Daoy (cell line): ENCODE measurements at places on chromosomes 6 and 20. TPM values are rescaled to one million over a fixed set of nuclear protein-coding genes. Genes with fewer than 3 reads are reported as not detected.
A peak's percentile ranks its signal among the peaks of the same experiment; 100 is the strongest.

- DNase-seq = no peak
Observed at GRCh38 chr6:40585223-40585622, 1.9 kb downstream of the LRFN2 start.

GRCh38 chr6:51479296-51479695 lies 608.1 kb downstream of the PKHD1 start:
- DNase-seq = no peak

- DNase-seq = no peak
Observed at GRCh38 chr20:46573234-46573633, 22.8 kb upstream of the OCSTAMP start.

DNA sequence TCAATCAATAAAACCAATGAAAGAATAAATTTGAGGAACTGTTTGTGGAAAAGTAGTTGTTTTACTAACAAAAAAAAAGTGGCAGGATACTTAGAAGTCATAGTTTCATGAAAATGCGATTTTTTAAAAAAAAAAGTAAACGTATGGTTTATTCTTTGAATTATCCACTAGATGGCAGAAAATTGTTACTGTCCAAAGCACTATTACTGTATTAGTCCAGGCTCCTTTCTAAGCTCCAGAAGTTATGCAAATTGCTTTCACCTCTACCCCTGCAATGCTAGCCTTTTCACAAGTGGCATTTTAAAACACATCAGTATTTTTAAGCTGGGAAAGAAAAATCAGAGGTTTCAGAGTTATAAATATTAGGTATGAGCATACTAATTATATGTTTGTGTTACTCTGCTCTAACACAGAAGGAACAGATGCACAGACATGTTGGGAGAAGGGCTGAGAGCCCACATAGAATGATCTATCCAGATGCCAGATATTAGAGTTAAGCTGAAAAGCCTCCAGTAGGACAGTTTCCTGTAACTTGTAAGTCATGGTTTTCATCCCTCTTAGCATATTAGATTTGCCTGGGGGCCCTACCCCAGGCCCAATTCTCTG lies 63.9 kb downstream of the FHL5 start:
- DNase-seq = no peak

DNA sequence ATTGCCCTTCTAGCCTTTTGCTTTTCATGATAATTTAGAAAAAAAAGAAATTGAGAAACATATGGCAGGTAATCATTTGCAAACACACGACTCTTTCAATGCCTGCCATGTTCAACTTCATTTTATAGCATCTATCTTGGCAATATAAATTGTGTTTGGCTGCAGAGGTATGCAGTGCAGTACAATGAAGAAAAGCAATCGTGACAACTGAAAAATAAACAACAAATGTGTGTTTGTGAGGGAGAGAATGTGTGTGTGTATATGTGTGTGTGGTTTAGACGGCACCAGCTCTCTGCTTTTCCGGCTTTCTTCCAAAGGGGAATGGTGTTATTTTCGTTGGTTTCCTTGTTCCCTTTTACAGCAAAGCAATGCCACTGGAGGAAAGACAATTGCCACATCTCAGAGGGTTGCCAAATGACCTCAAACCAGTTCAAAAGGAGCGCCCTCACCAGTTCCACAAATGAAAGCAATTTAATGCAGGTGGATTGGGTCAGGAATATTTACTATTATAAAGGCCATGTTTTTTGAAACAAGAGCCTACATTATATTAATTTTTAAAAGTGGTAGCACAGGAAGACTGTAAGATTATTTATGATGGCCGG lies 587.2 kb downstream of the PRKN start:
- DNase-seq = no peak

DNA sequence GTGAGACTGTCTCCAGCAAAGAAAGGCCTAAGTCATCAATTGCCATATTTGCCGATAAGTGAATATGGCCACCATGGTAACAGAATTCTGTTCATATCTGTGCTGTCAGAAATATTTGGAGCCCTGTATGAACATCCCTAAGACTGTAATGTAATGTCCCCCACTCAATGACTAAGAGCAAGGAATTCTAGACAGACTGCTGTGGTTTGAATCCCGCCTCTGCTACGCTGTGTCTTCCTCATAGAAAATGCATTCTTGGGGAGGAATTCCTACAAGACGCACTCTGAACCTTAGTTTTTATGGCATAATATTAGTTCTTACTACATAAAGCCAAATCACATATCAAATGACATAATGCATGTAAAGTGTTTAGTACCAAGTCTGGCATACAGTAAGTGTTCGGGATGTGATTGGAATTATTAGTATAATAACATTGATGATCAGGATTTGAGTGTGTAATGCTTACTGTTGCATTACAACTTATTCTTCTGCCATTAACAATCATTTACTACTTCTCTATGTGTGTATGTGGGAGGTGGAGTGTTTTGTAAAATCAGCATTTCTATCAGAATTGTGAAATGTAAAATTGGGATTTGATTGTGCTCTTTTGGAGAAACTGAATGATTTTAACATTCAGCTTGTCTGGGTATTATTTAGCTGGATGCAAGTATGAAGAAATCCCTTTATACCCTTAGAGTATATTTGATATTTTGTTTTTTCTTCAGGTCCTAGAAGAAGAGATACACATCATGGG lies 103.0 kb downstream of the OLIG3 start:
- DNase-seq = no peak

- peak; percentile 61 for DNase-seq
Observed at GRCh38 chr6:12472601-12473038, 182.5 kb downstream of the EDN1 start.

DNA sequence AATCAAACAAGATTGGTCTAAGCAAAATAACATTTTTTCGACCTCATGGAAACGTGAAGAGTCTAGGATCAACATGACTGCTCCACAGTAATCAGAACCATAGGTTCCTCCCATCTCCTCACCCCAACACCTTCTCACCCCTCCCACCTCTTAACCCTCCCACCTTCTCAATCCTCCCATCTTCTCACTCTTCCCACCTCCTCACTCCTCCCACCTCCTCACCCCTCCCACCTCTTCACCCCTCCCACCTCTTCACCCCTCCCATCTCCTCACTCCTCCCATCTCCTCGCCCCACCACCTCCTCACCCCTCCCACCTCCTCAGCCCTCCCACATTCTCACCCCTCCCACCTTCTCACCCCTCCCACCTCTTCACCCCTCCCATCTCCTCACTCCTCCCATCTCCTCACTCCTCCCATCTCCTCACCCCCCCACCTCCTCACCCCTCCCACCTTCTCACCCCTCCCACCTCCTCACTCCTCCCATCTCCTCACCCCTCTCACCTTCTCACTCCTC lies 567.4 kb downstream of the C6orf118 start:
- no peak for DNase-seq

Gene PRICKLE4
- not detected in 2 replicates for total RNA-seq

Gene KCNK5
- total RNA-seq = 5.2 and 7.1 TPM in 2 replicates

Gene RAET1E
- 1.4 and 4.1 TPM in 2 replicates for total RNA-seq

Gene DNMT3B
- 3.7 and 5.4 TPM in 2 replicates for total RNA-seq

Gene IP6K3
- total RNA-seq = not detected in 2 replicates

Gene DDO
- total RNA-seq = 1.2 and 1.9 TPM in 2 replicates

Gene ZBP1
- 0.11 TPM in 1 of 2 replicates, not detected in the other for total RNA-seq

Gene UQCC2
- total RNA-seq = 97.6 and 115 TPM in 2 replicates

Gene C20orf144
- not detected in 2 replicates for total RNA-seq
